ENCODE measurements at places on chromosomes 2 and 18.

GRCh38 chr2:131394147-131394931 lies 30.4 kb upstream of the RAB6D start:
- DNase-seq = peak; percentile 75

- DNase-seq = no peak
These were observed 18.2 kb downstream of the IWS1 start for GRCh38 chr2:127508023-127508630.

- no peak for DNase-seq
These were observed 92.4 kb downstream of the INPP5D start for GRCh38 chr2:233152541-233152940.

- DNase-seq = no peak
These were observed 46.2 kb downstream of the BCL2 start for GRCh38 chr18:63273222-63273927.

DNA sequence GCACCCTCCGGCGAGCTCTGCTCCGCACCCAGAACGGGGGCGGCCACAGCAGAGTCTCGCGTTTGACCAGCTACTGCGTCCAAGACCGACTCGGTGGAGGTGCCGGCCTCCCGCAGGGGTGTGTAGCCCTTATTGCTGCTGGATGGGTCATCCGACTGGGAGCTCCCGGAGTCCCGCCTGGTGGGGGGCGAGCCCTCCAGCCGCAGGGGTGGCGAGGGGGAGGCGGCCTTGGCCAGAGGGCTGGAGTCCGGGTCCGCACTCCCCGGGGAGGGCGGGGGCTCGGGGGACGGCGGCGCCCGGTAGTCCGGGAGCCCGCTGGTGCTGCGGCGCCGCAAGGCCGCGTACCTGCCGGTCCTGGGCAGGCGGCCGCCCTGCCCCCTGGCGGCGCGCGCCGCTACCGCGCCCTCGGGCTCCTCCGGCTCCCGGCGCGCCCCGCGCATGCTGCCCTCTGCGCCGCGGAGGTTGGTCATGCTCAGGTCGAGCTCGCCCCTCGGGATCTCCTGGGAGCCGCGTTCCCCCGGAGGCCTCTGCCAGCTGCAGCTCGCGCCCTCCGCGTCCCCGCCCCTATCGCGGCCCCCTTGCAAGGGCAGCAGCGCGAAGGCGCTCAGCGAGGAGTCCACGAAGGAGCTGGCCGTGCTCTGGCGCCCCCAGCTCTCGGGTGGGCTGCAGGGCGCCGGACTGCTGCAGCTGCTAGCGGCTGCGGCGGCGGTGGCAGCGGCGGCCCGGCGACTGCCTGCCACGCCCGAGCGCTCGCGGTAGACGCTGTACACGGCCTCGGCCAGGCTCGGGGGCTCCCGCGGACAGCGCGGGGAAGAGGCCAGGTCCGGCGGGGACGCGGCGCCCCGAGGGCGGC lies 4.8 kb downstream of the TMEM200C start:
- peak; percentile 82 for DNase-seq

- no peak for DNase-seq
These were observed 641.1 kb downstream of the TMEM182 start for GRCh38 chr2:103402944-103403343.

DNA sequence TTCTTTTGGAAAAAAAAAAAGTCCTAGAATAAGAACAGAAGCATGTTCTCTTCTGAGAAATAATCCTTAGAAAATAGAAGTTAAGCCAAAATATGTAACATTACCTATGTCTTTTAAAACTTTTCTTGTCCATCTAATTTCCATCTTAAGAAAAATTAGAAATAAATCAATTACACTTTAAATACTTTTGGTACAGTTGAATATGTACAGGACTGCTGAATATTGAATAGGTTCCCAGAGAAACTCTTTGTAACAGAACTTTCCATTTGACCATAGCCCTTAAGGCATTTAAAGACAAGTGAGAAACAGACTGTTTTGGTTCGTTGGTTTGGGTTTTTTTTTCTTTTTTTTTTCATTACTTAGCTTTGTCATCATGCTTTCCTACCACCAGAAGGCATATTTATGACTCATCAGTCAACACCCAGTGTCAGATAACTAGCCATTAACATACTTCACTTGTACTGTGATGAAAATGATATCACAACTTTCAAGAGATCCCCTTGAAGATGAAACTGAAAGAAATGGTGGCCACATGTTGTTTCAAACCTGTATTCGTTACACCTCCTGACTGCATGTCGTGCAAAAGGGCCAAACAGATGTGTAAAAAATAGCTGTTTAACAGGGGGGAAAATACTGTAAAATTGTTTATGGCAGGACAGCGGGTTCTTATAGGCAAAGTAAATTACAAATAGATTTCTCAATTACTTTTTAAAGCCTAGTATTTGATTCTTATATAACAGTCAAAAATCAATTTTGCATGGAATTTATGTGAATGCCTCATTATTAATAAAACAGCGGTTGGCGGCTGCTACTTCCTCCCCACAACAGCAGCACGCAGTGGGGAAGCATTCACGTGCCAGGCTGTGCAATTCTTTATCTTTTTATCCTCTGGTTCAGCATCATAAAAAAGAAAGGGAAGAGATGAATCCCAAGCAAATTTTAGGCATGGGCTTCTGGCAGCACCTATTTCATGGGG lies 280.7 kb upstream of the HNRNPA3 start:
- DNase-seq = no peak

- no peak for DNase-seq
These were observed 47.0 kb upstream of the RALBP1 start for GRCh38 chr18:9428301-9428706.

DNA sequence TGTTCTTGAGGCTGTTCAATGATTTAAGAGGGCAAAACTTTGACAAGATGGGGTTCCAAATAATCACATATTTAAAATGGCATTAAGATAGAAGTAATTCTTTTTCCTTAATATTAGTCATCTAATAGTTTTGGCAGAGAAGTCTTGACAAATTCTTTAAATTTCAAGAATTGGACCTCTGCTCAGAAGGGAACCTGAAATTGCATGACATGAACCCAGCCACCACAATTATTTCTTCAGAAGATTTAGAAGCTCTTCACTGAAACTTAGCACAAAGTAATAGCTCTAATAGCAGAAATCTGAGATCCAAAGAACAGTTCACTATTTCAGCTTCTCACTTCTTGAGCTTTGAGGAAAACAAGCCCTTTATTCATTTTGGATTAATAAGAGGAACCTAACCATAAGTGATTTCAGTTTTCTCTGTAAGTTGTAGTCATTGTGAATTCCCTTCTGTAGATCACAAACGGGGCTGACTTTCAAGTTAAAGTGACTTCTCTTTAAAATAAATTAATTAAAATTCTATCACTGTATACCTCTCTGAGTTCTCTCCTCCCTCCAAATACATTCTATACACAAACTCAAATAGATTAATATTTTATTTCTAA lies 100.6 kb upstream of the ITGA4 start:
- no peak for DNase-seq

- no peak for DNase-seq
These were observed 175.0 kb downstream of the ALPK2 start for GRCh38 chr18:58453913-58454317.

DNA sequence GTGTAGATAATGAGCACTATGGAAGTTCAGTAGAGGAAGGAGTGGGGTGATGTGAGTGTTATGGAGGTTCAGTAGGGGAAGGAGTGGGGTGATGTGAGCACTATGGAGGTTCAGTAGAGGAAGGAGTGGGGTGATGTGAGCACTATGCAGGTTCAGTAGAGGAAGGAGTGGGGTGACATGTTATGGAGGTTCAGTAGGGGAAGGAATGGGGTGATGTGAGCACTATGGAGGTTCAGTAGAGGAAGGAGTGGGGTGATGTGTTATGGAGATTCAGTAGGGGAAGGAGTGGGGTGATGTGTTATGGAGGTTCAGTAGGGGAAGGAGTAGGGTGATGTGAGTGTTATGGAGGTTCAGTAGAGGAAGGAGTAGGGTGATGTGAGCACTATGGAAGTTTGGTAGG lies 116.3 kb upstream of the SMAD7 start:
- DNase-seq = no peak

GRCh38 chr2:22946553-22946952 lies 438.4 kb upstream of the KLHL29 start:
- DNase-seq = no peak

DNA sequence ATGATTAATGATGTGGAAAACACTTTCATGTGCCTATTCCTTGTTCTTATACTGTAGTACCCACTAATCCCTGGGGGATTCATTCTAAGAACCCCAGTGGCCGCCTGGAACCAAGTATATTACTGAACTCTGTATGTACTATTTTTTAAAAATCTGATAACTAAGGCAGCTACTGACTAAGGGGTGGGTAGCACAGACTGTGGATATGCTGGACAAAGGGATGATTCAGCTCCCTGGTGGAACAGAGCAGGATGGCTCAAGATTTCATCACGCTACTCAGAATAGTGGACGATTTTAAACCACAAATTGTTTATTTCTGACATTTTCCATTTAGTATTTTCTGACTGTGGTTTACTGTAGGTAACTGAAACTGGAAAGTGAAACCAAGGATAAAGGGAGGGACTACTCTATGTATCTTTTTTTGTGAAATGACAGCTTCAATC lies 41.8 kb upstream of the CDC42EP3 start:
- DNase-seq = no peak
